Karpas-422 (cell line): ENCODE measurements at places on chromosomes 7 and 10. TPM values are rescaled to one million over a fixed set of nuclear protein-coding genes. Genes with fewer than 3 reads are reported as not detected.

- no peak for DNase-seq
Measured at GRCh38 chr10:89153116-89153515, 54.0 kb downstream of the CH25H start.

Gene OR2A1
- not detected in 2 replicates for total RNA-seq

- no peak for DNase-seq
Measured at GRCh38 chr7:26166684-26167266, 14.8 kb downstream of the NFE2L3 start.

DNA sequence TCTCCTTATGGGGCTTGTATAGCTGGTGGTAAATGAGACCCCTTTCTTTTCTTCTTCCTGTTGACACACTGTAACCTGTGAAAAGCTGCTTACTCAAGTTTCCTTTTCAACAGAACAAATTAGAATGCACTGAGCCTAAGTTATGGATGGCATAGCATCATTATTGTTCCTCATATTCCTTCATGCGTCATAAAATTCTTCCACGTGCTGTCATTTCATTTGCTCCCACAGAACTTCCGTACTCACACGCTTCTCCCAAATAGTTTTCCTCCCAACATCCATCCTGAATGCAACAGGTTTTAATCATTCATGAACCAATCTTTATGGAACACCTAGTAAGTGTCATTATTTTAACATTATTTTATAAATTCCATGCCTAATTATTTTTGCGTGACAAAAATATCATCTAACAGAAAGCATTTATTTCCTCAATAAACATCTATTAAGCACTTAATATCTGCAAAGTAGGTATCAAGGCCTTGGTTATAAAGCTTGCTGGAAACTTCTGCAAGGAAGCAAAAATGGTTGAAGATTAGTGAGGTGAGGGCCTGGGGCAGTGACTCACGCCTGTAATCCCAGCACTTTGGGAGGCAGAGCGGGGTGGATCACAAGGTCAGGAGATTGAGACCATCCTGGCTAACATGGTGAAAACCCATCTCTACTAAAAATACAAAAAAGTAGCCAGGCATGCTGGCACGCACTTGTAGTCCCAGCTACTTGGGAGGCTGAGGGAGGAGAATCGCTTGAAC, 18.9 kb upstream of the SEPTIN7 start:
- no peak for DNase-seq

- DNase-seq: peak; percentile 73
Measured at GRCh38 chr7:518630-519483, 789 bp downstream of the PDGFA start.

Gene GIMAP4
- not detected in 2 replicates for total RNA-seq

Gene SLC18A3
- not detected in 2 replicates for total RNA-seq

- DNase-seq: no peak
Measured at GRCh38 chr10:28948046-28948445, 270.7 kb downstream of the BAMBI start.

GRCh38 chr10:11720260-11720741, 21.9 kb upstream of the ECHDC3 start:
- DNase-seq: no peak

Gene GCK
- not detected in 2 replicates for total RNA-seq

DNA sequence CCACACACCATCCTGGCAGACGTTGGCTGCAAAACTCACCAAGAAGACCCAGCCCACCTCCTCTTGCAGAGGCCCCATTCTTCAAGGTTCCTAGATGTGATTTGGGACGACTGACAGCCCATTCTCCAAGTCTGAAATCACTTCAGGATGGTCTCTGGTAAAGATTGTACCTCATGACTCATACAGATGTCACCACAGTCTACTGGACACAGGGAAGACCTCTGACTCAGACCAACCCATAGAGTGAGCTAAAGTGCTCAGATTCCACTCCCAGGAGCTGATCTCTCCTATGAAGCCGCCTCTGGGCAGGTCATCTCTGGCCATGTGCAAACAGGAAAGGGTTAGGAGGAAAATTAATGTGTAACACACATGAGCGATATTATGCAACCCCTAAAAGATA, 102.4 kb upstream of the VWC2 start:
- no peak for DNase-seq

DNA sequence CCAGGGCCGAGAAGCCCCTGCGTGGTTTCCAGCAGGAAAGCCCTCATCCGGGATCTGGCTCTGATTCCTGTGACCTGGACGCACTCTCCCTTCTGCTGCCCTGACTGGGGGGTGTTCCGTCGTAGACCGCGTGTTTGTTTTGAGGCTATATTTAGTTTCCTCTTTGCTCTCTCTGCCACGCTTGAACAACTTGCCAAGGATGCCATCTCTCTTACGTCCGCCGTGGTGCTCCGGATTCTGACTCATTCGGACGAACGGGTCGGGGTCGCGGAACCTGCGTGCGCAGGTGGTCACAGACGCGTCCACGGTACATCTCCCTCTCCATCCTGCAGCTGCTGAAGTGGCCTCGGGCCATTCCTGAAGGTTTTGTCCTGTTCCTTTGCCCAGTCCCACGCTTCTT, 10.4 kb upstream of the SORCS3 start:
- DNase-seq: no peak

GRCh38 chr10:123274306-123275135, 120.3 kb downstream of the BUB3 start:
- DNase-seq: no peak

Gene HMX3
- total RNA-seq: not detected in 2 replicates

DNA sequence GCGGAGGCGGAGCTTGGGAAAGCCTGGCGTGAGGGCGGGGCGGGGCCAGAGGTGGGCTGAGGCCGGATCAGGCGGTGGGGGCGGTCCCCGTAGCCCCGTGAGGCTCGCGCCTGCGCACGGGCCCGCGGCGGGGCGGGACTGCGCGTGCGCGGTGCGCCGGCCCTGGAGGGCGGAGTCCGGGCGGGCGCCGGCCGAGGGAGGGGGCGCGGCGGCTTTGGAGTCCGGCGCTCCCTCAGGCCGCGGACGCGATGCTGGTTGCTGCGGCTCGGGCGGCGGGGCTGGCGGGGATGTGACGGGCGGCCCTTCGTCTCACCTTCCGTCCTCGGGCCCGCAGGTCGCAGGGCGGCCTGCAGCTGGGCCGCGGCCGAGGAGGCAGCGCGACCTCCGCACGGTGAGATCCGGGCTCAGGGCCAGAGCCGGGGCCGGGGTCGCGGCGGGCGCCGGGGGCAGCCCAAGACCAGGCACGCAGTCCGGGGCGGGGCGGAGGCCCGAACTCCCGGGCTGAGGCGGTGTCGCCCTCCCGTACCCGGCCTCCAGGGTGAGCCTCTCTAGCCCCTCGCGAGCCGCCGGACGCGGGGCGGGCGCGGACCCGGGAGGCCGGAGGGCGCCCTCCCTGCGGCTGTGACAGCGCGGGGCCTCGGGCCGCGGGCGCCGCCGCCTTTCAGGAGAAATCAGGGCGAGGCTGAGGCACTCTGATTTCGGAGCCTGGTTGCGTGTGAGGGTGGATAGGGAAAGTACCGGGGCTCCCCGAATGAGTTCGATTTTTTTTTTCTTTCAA, at the start of gene CCSER2:
Gene CCSER2 (plus strand): TSS at position 172 of the 778 bp plus-strand sequence. CDS start 42,464 bp downstream, outside the sequence.
- DNase-seq: peak; percentile 88

DNA sequence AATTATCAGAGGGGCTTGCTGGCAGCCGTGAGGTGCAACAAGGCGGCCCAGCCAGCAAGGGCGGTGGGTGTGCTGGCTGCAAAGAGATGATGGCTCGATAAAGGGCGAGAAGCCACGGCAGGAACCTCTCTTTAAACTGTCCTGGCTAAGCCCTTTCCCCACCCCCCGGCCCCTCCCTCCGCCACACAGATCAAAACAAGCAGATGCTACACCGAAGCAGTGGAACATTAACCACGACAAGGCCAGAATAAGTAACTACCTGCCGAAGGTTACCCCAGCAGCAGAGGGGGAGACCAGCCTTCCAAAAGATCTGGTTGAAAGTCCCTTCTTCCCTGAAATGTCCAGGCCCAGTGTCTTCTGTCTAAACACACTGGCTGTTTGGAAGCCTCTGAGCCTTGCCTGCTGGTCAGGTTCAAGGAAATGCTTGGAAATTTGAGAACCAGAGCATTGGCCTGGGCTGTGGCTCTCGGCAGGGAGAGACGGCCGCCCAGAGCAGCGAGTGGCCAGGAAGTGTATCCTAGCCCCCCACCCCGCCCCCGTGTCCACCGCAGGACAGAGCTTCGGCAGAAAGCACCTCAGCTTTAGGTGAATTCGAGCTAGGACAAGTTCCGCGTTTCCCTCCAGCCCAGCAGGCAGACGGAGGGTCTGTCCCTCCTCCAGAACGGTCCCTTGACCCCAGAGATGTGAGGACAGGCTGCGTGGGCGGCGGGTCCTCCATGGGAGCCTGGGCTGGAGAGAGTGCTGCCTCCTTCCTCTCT, 2.1 kb downstream of the FAM20C start:
- DNase-seq: no peak

DNA sequence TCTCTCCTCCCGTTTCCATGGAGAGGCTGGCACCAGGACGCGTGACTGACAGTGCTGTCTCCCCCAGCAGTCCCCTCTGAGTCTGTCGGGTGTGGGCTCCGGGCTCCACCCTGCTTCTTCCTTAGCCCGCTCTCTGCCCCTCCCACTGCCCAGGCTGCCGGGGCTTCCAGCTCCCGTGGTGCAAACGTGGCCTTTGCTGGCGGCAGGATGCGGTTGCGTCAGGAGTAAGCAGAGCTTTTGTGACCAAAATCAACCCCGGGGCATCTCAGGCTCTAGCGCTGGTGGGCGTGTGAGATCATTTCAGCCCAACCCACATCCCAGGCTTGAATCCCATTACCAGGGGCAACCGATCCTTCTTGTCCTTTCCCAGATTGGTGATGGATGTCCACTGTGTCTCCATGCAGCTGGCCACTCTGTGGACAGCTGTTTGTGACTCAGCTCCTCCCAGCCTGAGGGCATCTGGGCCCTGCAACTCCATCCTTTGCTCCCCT, 28.2 kb downstream of the PTPRE start:
- DNase-seq: no peak

GRCh38 chr10:14653271-14654161, 121.2 kb downstream of the FAM107B start:
- peak; percentile 34 for DNase-seq

Gene TAS2R4
- total RNA-seq: 0.43 and 1.3 TPM in 2 replicates

DNA sequence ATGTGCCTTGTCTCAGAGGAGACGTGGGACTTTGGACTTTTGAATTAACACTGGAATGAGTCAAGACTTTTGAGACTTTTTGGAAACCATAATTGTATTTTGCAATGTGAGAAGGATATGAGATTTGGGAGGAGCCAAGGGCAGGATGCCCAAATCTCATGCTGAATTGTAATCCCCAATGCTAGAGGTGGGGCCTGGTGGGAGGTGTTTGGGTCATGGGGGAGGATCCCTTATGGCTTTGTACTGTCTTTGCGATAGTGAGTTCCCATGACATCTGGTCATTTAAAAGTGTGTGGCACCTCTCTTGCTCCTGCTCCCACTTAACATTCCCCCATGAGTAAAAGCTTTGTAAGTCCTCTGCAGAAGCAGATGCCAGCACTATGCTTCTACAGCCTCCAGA, 39.2 kb downstream of the DNAJC9 start:
- DNase-seq: no peak

DNA sequence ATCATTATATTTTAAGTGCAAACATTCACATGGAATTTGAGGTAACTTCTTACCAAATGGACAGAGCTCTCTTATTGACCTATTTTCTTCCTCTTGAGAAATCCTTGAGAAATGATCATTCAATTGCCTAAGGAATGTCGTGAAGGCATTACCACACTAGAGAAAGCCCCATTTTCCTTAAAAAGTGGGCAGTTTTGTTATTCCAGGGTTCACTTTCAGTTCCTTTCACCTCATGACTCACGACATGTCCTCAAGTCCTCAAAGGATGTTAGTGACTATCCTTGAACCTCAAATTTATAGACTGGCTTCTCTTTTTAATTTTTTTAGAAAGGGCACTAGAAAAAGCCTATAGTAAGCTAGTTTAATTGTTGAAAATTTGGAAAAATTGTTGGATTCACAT, 40.4 kb upstream of the SMIM30 start:
- no peak for DNase-seq

DNA sequence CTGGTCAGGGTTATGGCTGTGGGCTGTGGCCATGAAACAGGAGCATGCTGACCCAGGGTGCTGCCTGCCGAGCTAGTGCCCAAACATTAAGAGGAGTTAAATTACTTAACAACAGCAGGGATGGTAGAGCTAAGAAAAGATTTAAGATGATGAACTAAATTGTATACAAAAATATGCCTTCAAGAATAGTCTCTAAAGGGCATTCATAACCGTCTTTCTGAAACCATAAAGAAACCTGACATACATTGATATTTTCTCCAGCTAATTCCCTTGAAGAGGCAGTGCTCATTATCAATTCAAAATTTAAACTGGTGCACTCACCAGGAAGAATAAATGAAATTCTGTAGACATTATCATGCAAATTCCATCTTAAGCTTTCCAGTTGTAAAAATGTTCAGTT, 265.8 kb upstream of the TAC1 start:
- no peak for DNase-seq

- DNase-seq: no peak
Measured at GRCh38 chr10:46524472-46525176, 31.8 kb downstream of the GPRIN2 start.

- DNase-seq: no peak
Measured at GRCh38 chr7:25386311-25386744, 158.0 kb upstream of the NPVF start.

GRCh38 chr10:103668351-103669242, 175.1 kb downstream of the NEURL1 start:
- no peak for DNase-seq

GRCh38 chr7:30285067-30285535, 704 bp downstream of the ZNRF2 start:
- DNase-seq: peak; percentile 78

Gene SLK
- 25.7 and 28.1 TPM in 2 replicates for total RNA-seq

- DNase-seq: no peak
Measured at GRCh38 chr10:69897999-69898398, 96.3 kb downstream of the COL13A1 start.

- no peak for DNase-seq
Measured at GRCh38 chr7:100892364-100893317, 3.0 kb downstream of the ACHE start.

DNA sequence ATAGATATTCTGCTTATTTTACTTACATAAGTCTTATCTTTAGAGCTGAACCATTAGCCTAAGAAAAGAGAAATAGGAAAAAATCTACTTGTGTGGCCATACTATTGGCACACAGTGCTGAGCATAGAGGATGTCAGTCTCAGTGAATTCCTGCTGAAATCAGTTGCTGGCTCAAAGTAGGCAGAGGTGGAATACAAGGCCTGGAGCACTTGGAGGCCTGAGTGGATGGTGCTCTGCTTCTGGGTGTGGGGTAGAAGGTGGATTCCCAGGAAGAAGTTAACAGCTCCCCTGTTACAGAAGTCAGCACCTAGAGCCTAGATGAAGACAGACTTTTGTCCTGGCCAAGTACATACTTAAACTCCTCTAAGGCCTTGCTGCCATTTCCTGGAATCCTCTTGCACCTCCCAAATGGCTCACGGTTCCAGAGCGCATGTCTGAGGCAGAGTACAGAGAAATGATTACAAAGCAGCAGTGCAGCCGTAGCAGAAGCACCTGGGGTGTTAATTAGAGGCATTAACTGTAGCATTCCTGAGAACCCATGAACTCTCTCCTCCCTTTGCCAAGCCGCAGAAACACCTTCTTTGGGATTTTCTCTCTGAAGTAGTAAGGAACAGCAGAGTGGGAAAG, 18.0 kb upstream of the XPNPEP1 start:
- no peak for DNase-seq
